ENCODE measurements at places on chromosomes 1 and 21. TPM values are rescaled to one million over a fixed set of nuclear protein-coding genes. Genes with fewer than 3 reads are reported as not detected.

NCAM2 gene
- total RNA-seq, result 24.0 TPM

KCNQ4 gene
- 7.2 TPM for total RNA-seq

SLC9C2 gene
- total RNA-seq, result not detected

LIN28A gene
- total RNA-seq, result not detected

S100A14 gene
- total RNA-seq, result 4.4 TPM

MAB21L3 gene
- not detected for total RNA-seq

LRRC53 gene
- 0.11 TPM for total RNA-seq

CASQ1 gene
- total RNA-seq, result 35.8 TPM

SPRR2B gene
- not detected for total RNA-seq
